Karpas-422 (cell line): ENCODE measurements at places on chromosomes 7 and 10. TPM values are rescaled to one million over a fixed set of nuclear protein-coding genes. Genes with fewer than 3 reads are reported as not detected.

The INMT gene
- not detected in 2 replicates for total RNA-seq

DNA sequence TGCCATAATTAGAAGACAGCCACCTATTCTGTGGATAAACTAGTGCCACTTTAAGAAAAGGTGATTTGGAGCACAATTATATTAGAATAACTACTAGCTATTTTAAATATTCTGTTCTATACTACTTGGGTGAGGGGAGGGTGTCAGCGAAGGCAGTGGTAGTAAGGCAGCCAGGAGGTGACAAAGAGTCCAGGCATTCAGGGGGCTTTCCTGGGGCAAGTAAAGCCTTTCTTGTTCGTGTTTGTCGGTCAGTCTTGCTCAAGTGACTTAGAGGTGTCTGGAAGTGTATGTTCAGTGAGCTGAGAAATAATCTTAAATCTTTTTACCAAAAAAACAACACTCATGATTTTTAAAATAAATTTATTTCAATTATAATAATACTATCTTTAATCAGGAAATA, 34.4 kb downstream of the ADD3 start:
- no peak for DNase-seq
- no peak overlapping the region for H3K4me3 ChIP-seq
- no peak overlapping the region for H3K27ac ChIP-seq
- no peaks in the 10 kb centered on the region for H3K4me1 ChIP-seq
- no peaks in the 10 kb centered on the region for H3K36me3 ChIP-seq

DNA sequence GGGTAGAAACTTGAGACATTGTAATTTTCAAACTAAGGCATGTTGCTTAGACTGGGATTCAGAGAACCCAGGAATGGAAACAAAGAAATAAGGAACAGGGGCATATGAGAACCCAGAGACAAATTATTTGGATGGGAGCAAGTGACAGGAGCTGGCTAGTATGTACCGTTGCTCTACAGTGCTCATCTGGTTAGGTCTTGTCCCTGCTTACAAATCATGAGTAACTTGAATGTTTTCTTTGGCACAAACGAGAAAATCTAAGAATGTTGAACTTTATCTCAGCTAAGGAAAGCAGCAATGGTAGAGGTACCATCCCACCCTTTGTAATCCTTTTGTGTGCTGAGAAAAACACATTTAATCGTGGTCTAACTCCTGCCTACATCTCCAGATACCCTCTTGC, 116.0 kb upstream of the IMMP2L start:
- H3K27ac ChIP-seq = no peak overlapping the region
- DNase-seq = no peak
- no peak overlapping the region for H3K4me3 ChIP-seq

GRCh38 chr10:127215866-127216265, 19.5 kb upstream of the INSYN2A start:
- no peak overlapping the region for H3K27ac ChIP-seq
- H3K36me3 ChIP-seq = no peaks in the 10 kb centered on the region
- no peak for DNase-seq
- no peak overlapping the region for H3K4me3 ChIP-seq
- H3K4me1 ChIP-seq = no peaks in the 10 kb centered on the region
- no peaks in the 10 kb centered on the region for H3K27me3 ChIP-seq

- no peaks in the 10 kb centered on the region for H3K36me3 ChIP-seq
- no peak overlapping the region for H3K27ac ChIP-seq
- no peak for DNase-seq
- H3K27me3 ChIP-seq = no peaks in the 10 kb centered on the region
- H3K4me1 ChIP-seq = peaks cover 10% of the 10 kb centered on the region
Measured at GRCh38 chr7:104931181-104931781, 82.7 kb upstream of the KMT2E start.

DNA sequence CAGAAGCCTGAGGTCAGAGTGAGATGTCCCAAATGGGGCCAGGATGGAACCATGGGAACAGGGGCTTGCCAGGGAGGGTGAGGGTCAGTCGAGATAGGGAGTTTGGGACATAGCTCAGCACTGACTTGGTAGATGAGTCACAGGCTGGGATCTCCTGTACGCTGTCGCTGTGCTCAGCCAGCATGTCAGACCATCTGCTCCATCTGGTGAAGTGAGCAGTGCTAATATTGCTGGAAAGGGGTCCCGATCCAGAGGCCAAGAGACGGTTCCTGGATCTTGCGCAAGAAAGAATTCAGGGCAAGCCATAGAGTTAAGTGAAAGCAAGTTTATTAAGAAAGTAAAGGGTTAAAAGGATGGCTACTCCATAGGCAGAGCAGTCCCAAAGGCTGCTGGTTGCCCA, 505.6 kb downstream of the GALNT17 start:
- H3K4me3 ChIP-seq = no peak overlapping the region
- no peak overlapping the region for H3K27ac ChIP-seq
- H3K36me3 ChIP-seq = no peaks in the 10 kb centered on the region

GRCh38 chr10:71770789-71771188, 2.5 kb downstream of the VSIR start:
- no peak overlapping the region for H3K27ac ChIP-seq
- no peak overlapping the region for H3K4me3 ChIP-seq
- no peak for DNase-seq
- H3K4me1 ChIP-seq = peaks cover 31% of the 10 kb centered on the region

The PRSS37 gene
- not detected in 2 replicates for total RNA-seq
